Thoracic aorta (tissue), 2 donors: ENCODE measurements at places on chromosomes 3 and 15. TPM values are rescaled to one million over a fixed set of nuclear protein-coding genes. Genes with fewer than 3 reads are reported as not detected.

ATP1B3 gene
- total RNA-seq, result 78.7 TPM

TBC1D21 gene
- total RNA-seq, result not detected

DNA sequence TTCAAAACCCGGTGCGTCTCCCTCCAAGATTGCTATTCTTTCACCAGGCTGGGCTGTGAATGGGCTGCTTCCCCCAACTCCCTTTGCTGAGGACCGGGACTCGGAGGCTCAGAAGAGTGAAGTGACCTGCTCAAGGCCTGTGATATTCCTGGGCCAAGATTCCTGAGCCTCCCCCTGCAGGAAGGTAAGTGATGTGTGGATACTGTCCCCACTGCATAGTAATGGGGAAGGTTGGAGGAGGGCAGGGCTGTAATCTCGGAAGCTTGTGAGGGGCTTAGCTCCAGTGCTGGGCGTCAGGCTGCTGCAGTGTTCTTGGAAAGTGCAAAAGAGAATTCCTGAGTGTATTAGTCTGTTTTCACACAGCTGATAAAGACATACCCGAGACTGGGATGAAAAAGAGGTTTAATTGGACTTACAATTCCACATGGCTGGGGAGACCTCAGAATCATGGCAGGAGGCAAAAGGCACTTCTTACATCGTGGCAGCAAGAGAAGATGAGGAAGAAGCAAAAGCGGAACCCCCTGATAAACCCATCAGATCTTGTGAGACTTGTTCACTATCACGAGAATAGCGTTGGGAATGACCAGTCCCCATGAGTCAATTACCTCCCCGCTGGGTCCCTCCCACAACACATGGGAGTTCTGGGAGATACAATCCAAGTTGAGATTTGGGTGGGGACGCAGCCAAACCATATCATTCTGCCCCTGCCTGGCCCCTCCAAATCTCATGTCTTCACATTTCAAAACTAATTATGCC lies 67.6 kb downstream of the EFCAB12 start:
- no peak overlapping the region for H3K27ac ChIP-seq
- H3K4me3 ChIP-seq, result no peak overlapping the region
- no peaks in the 10 kb centered on the region for H3K36me3 ChIP-seq
- H3K4me1 ChIP-seq, result no peaks in the 10 kb centered on the region
- H3K27me3 ChIP-seq, result no peaks in the 10 kb centered on the region

DNA sequence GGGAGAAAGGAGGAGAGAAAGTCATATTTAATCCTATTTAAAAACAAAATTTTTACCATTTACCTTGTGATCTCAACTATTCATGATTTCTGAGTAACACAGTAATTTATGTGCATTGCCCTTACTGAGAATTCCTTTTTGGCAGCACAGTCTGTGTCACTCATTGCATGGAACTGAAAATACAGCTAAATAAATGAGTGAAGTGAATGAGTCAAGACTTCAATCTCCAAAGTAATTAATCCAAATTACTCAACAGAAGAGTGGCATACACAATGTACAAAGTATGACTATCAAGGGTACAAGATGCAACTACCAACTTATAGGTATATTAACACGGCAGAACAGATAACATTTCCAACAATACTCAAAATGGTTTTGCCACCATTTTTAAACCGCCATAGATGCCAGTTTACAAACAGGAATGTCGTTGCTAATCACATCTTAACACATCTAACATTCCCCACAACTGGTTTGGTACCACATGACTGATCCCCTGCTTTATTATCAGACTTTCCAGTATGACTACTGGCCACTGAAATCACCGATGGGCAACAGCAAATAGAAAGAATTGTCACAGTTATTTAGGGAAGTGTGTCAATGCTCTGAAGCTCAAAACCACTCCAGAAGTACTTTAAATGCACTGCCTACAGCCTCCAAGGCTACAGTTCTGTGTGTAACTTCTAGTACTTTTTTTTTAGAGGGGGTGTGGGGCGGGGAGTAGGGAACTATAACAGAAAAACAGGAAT lies 410.4 kb downstream of the SHQ1 start:
- H3K36me3 ChIP-seq, result no peaks in the 10 kb centered on the region
- peaks cover 18% of the 10 kb centered on the region for H3K4me1 ChIP-seq
- DNase-seq, result no peak
- no peaks in the 10 kb centered on the region for H3K27me3 ChIP-seq

- no peaks in the 10 kb centered on the region for H3K4me1 ChIP-seq
- no peak for DNase-seq
- H3K27ac ChIP-seq, result no peak overlapping the region
Measured at GRCh38 chr3:81874738-81875137, 113.3 kb upstream of the GBE1 start.

- no peak for DNase-seq
- no peak overlapping the region for H3K27ac ChIP-seq
- H3K4me3 ChIP-seq, result no peak overlapping the region
- no peaks in the 10 kb centered on the region for H3K36me3 ChIP-seq
- H3K4me1 ChIP-seq, result peaks cover 34% of the 10 kb centered on the region
Measured at GRCh38 chr3:154129625-154130024, 8.4 kb downstream of the ARHGEF26 start.

GRCh38 chr3:156413293-156413892 lies 141.5 kb downstream of the SSR3 start:
- no peaks in the 10 kb centered on the region for H3K27me3 ChIP-seq
- H3K4me3 ChIP-seq, result no peak overlapping the region
- H3K36me3 ChIP-seq, result no peaks in the 10 kb centered on the region
- H3K4me1 ChIP-seq, result peaks cover 6% of the 10 kb centered on the region
